ENCODE measurements at places on chromosomes 3 and 15.
A peak's percentile ranks its signal among the peaks of the same experiment; 100 is the strongest.

DNA sequence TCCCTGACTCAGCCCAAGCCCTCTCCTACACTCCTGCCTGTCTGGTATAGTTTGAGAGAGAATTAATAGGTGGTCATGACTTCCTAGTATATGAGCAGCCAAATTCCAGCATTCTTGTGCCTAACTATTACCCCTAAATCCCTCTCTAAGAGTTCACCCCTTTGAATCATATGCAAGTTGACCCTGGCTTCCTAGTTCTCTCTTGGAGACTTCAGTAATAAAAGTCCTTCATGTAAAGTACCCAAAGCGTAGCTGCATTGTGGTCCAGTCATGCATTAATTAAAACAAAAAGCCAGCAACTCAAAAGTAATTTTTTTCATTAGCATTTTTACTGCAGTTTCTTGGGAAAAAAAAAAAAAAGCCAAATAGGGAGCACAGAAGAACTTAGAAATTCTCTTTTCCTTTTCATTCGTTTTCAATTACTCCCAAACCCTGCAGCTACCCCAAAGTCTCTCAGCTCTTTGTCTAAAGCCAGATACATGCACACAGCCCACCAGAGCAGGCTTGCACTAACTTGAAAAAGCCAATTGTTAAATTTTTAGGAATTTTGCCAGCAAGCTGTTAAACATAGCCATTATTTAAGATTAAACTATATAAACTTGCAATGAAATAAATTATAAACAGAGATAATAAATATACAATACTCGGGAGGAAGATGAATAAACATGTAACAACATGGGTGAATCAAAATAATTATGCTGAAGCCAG, 50.1 kb upstream of the STT3B start:
- DNase-seq, result no peak

GRCh38 chr15:94370936-94371285, 139.6 kb downstream of the MCTP2 start:
- DNase-seq, result no peak

GRCh38 chr15:71532994-71533393, 277.4 kb upstream of the NR2E3 start:
- peak; percentile 9 for DNase-seq

DNA sequence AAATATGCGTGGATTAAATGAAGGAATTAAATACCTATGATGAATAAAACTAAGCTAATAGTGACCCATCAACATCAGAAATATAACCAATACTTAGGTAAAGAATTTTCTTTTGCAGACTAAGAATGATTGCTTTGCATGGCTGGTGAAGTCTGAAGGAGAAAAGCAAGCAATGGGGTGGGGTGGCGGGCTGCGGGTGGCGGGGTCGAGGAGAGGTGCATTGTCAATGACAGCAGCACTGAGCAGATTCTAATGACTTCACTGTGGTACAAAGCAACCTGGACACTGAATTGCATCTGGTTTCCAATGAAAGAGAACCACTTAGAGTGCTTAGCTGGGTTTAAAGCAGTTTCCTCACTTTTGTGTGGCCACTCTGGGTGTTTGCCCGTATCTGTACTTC, 171.5 kb upstream of the IL12A start:
- no peak for DNase-seq

DNA sequence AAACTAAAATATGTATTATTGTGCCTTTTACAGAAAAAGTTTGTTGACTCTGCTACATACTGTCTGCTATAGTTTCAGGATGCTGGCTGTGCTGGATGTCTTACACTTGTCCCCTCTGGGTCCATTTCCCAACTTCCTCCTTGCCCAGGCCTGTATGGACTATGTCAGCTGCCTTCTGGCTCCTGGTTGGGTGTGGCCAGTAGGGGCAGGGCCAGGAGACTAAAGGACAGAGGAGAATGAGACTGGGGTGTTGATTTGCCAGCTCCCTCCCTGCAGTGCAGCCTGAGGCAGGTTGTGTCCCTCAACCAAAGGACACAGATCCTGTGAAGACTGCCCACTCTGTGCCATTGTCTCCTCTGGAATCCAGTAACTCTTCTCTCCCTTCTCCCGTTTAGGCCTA, 90.6 kb upstream of the UBE2E2 start:
- DNase-seq, result no peak

GRCh38 chr3:3145831-3146230, 19.1 kb downstream of the TRNT1 start:
- DNase-seq, result no peak

GRCh38 chr15:32982001-32982400, 212.5 kb downstream of the FMN1 start:
- DNase-seq, result no peak

Data from GM19239 (cell line).